ENCODE measurements at places on chromosomes 6 and 20. TPM values are rescaled to one million over a fixed set of nuclear protein-coding genes. Genes with fewer than 3 reads are reported as not detected.

The SLC44A4 gene
- not detected for total RNA-seq

The ZNF165 gene
- total RNA-seq = 0.86 TPM

The PREX1 gene
- 0.63 TPM for total RNA-seq

The ADGB gene
- total RNA-seq = not detected

The PPP1R14C gene
- 8.2 TPM for total RNA-seq

The VSX1 gene
- total RNA-seq = not detected

The WFDC12 gene
- not detected for total RNA-seq

The RIPPLY2 gene
- not detected for total RNA-seq

The RAB44 gene
- total RNA-seq = not detected

The GATA5 gene
- not detected for total RNA-seq

The NKX2-4 gene
- total RNA-seq = not detected

The HMGCLL1 gene
- total RNA-seq = not detected

The DUSP15 gene
- total RNA-seq = not detected

The MYB gene
- 1.2 TPM for total RNA-seq

The GJA10 gene
- total RNA-seq = not detected

The PHF20 gene
- 23.3 TPM for total RNA-seq

The NCOA5 gene
- 20.4 TPM for total RNA-seq

The RAE1 gene
- 21.5 TPM for total RNA-seq

The ARID1B gene
- 19.3 TPM for total RNA-seq

The CAGE1 gene
- not detected for total RNA-seq

The VTA1 gene
- total RNA-seq = 108 TPM

The SLC22A2 gene
- total RNA-seq = not detected

The TFAP2B gene
- total RNA-seq = not detected

The HSPA1A gene
- 107 TPM for total RNA-seq

The MDFI gene
- total RNA-seq = 1.4 TPM

The TBXT gene
- total RNA-seq = not detected

The CLPSL2 gene
- total RNA-seq = not detected

The TCP1 gene
- 260 TPM for total RNA-seq

The RPS18 gene
- total RNA-seq = 3,021 TPM

The NHSL1 gene
- total RNA-seq = 6.2 TPM

The BPIFB2 gene
- not detected for total RNA-seq

The DNAAF9 gene
- total RNA-seq = 11.4 TPM

The SLCO4A1 gene
- not detected for total RNA-seq

The TFAP2C gene
- 12.3 TPM for total RNA-seq

The NOX3 gene
- total RNA-seq = not detected

The BTNL2 gene
- not detected for total RNA-seq

The SUMO4 gene
- 6.3 TPM for total RNA-seq

The ZNF322 gene
- total RNA-seq = 16.6 TPM

The CD24 gene
- 1.4 TPM for total RNA-seq

The BPIFB1 gene
- not detected for total RNA-seq

The PKHD1 gene
- total RNA-seq = not detected

The HTR1E gene
- total RNA-seq = not detected

The MAS1 gene
- not detected for total RNA-seq

The SNRPB gene
- total RNA-seq = 280 TPM

The RAB32 gene
- 103 TPM for total RNA-seq

The CSNK2A1 gene
- total RNA-seq = 98.8 TPM

The FAM83C gene
- not detected for total RNA-seq

Measured in GM23248 (cell line).